ENCODE measurements at places on chromosomes 7 and 10.

DNA sequence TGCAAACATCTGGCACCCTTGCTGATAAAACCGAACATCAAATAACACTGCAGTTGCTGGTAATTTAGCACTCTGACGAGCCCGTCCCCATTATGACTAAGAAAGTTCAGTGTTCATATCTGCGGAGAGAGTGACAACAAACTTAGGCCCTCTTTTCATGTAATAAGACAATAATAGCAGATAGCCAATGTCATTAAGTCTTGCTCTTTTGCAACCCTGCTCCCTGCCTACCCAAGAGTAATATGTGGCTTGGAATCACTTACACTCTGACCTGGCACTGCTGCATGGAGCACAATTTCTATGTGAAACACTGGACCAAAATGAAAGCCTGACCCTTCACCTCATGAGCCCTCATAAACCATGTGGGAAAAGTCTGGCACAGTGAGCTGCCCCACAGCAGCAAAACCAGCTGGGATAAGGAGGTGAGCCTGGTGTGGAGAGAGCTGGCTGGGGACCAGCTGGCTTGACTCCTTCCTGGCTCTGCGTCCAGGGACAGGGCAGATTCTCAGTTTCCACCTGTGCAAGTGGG lies 86.5 kb downstream of the HIPK2 start:
- no peaks in the 10 kb centered on the region for H3K36me3 ChIP-seq
- DNase-seq, result peak; percentile 44
- H3K27me3 ChIP-seq, result no peaks in the 10 kb centered on the region
- H3K4me1 ChIP-seq, result peaks cover 4% of the 10 kb centered on the region
- peak overlapping the region; percentile 22 for H3K27ac ChIP-seq
- H3K4me3 ChIP-seq, result no peak overlapping the region

DNA sequence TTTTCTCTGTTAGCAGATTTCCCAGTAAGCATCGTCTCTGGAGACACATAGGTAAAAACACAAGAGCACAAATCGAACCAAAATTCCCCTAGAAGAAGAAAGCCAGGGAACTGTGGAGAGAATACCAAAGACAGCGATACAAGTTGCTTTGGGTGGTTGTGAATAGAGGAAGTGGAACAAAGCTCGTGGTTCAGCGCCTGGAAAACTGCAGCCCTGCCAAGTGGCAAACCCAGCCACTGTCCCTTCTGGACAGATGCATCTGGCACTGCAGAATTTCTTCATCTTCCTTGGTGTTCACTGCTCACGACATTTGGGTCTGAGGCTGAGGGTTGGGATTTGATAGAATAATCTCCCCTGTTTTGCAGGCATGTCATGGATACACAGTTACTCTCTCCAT lies 733.8 kb downstream of the PARD3 start:
- H3K4me3 ChIP-seq, result no peak overlapping the region
- DNase-seq, result no peak
- H3K36me3 ChIP-seq, result no peaks in the 10 kb centered on the region
- H3K27me3 ChIP-seq, result no peaks in the 10 kb centered on the region
- H3K27ac ChIP-seq, result no peak overlapping the region

GRCh38 chr10:35135861-35136260 lies 9.2 kb downstream of the CREM start:
- H3K4me1 ChIP-seq, result no peaks in the 10 kb centered on the region
- no peaks in the 10 kb centered on the region for H3K27me3 ChIP-seq
- DNase-seq, result no peak

DNA sequence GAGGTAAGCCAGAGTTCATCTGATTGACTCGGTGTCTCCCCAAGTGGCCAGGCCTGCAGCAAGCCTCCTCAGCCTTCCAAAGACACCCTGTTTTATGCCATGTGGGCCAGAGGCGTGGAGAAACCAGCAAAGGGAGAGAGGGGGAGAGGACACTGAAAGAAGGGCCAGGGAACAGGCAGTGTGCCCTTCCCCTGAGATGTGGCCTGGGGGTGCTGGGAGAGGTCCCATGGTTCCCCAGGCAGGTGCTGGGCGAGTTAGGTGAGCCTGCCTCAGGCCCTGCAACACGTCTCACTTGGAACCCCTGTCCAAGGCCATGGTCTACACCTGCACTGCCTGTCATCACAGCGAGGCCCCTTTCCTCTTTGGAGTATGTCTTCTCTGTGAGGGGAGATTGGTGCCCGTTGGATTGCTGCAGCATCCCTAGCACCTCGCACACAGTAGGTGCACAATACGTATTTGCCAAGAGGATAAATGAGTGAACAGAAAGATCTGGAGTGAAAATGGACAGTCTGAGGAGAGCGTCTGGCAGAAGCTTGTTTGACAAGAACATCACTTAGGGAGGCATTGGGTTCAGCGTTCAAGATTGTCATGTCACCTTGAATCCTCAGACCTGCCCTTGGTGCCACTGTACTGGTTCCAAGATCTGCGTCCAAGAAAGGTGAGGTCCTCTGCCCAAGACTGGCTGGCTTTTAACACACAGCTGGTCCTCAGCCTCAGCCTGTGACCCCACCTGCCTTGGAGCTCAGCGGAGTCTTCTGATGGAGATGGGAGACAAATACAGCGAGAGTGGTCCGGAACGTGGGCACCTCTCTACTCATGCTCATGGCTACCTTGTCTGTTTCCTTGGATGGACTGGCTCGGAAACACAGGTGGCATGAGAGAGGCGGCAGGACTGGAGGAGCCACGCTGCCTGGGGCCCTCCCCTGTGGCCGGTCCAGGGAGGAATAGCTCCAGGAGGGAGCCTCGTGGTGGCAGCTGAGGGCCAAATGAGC lies 39.8 kb upstream of the NUB1 start:
- no peak for DNase-seq
- H3K4me3 ChIP-seq, result no peak overlapping the region
- no peaks in the 10 kb centered on the region for H3K36me3 ChIP-seq
- no peaks in the 10 kb centered on the region for H3K27me3 ChIP-seq
- H3K27ac ChIP-seq, result no peak overlapping the region

- no peak for DNase-seq
- no peaks in the 10 kb centered on the region for H3K4me1 ChIP-seq
- no peaks in the 10 kb centered on the region for H3K27me3 ChIP-seq
- H3K36me3 ChIP-seq, result no peaks in the 10 kb centered on the region
Measured at GRCh38 chr7:114789161-114789560, 132.7 kb upstream of the MDFIC start.

- peak overlapping the region; percentile 80 for H3K27ac ChIP-seq
- DNase-seq, result peak; percentile 73
- H3K27me3 ChIP-seq, result no peaks in the 10 kb centered on the region
- no peaks in the 10 kb centered on the region for H3K36me3 ChIP-seq
- H3K4me1 ChIP-seq, result no peaks in the 10 kb centered on the region
Measured at GRCh38 chr7:491292-491957, 28.2 kb downstream of the PDGFA start.

DNA sequence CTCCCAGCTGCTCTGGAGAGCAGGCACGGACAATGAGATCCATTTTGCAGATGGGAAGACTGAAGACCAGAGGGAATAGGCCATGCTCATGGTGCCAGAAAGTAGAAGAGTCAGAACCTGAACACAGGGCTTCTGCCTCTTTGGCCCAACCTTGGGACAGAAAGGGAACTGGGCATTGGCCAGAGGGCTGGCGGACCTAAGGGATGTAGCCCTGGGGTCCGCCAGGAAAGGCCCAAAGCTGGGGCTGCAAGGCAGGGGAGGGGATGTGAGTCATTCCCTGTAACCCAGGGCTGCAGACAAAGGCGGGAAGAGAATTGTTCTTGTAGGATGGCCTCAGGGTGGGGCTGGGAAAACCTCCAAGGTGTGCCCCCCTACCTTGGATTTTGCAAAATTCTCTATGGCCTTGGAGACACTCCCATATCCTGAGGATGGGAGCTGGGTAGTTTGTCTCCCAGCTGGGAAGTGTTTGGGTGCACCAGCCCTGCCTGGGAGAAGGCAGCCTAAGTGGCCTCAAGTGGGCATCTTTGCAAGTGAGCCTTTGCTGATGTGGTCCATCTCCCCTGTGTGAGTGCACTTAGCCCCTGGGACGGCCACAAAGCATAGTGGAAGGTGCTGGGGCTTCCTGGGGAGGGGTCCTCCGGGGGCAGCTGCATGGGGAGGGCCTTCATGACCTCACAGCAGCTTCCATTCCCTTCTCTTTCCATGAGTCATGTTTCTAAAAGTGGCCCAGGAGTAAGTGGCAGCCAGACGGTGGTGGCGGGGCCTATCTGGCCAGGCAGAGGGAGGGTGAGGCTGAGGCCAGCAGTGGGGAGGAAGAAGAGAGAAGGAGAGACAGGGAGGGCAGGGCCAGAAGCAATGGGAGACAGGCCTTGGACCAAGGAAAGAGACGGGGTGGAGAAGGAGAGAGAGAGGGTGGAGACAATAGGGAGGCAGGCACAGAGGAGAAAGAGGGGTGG lies 9.2 kb downstream of the AQP1 start:
- H3K36me3 ChIP-seq, result no peaks in the 10 kb centered on the region
- DNase-seq, result no peak
- H3K27me3 ChIP-seq, result no peaks in the 10 kb centered on the region
- H3K4me3 ChIP-seq, result no peak overlapping the region

GRCh38 chr10:112791447-112791846 lies 158.6 kb upstream of the TCF7L2 start:
- no peaks in the 10 kb centered on the region for H3K4me1 ChIP-seq
- no peaks in the 10 kb centered on the region for H3K27me3 ChIP-seq
- H3K36me3 ChIP-seq, result no peaks in the 10 kb centered on the region
- no peak for DNase-seq
- no peak overlapping the region for H3K27ac ChIP-seq
- H3K4me3 ChIP-seq, result no peak overlapping the region
